ENCODE measurements at places on chromosomes 7 and 10.

GRCh38 chr10:121947343-121948330 lies 19.8 kb upstream of the ATE1 start:
- DNase-seq, result no peak

DNA sequence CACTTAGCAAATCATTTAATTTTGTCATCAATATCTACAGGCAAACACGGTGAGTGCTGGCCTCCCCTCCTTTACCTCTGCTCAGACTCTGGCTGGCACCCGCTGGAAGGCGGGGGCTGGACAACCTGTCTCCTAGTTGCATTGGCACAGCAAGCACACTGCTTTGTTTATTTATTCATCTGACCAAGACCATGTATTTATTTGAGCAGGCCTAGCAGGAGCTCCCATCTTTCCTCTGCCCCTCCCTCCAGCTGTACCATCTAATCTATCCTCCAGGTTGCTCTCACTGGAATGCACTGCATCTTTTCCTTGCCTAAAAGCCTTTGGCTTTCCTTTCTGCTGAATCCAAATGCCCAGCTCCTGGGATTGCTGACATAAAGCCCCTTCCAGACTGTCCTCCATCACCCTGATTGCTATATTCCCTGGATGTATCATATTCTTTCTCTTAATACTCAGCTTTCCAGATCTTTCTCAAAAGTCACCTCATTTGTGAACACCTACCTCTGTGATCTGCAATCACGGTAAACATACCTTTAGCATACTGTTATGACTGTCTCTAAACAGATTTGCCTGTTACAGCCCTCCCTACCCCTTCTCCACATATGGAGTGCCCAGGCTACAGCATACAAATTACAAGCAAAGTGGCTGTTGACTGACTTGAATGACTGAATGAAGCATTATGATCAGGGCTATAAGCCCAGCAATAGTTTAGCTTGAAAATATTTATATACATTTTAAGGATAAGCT lies 9.6 kb downstream of the ELMO1 start:
- DNase-seq, result no peak

GRCh38 chr7:41847606-41848005 lies 144.7 kb upstream of the INHBA start:
- DNase-seq, result no peak

GRCh38 chr7:70738151-70738885 lies 393.6 kb upstream of the GALNT17 start:
- DNase-seq, result no peak

DNA sequence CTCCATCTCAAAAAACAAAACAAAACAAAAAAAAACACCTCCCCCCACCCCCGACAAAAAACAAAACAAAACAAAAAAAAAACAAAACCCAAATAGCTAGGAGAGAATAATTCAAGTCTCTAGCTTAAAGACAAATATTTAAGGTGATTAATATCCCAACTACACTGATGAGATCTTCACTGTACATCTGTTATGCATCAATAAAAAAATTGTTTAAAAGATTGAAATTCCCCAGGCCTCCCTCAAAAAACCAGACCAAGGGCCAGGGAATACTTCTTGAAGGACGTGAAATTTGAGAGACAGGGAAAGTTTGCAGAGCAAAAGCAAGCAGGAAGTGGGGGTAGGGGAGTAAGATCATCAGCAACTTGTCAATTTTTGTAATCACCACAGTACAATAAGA lies 232.6 kb downstream of the REEP3 start:
- DNase-seq, result no peak

- no peak for DNase-seq
Observed at GRCh38 chr10:119691726-119692125, 34.1 kb upstream of the INPP5F start.

DNA sequence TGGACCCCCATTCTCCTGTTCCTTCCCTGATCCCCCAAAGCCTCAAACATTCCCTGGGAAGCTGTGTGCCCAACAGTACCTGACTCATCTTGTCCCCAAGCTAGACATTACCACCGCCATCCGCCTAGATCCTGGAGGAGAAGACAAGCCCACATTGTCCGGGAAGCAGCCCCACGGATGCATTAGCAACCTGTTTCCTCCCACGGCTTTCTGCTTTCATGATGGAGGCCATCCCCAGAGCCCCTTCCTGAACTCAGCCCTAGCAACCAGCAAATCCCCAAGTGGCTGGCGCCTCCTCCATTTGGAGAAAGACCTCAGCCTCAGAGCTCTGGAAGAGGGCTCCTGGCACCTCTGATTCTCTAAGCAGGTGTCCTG lies 2.3 kb upstream of the SLC29A3 start:
- no peak for DNase-seq

DNA sequence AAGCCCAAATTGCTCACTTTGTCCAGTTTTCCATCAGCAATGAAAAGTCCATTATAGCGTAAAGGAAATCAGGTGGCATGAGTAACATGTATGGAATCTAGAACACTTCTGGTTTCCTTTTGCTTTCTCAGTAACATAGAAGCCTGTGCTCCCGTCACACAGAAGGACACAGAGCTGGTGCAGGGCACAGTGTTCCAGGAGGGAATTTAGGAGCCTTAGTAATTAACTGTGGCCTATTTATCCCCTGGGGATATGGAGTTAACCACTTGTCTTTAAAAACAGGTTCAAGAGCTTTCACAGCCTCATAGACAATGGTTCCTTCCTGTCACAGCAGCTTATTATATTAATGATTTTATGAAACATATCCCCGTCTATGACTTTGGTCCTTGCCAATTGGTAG lies 189.9 kb downstream of the NEBL start:
- no peak for DNase-seq

DNA sequence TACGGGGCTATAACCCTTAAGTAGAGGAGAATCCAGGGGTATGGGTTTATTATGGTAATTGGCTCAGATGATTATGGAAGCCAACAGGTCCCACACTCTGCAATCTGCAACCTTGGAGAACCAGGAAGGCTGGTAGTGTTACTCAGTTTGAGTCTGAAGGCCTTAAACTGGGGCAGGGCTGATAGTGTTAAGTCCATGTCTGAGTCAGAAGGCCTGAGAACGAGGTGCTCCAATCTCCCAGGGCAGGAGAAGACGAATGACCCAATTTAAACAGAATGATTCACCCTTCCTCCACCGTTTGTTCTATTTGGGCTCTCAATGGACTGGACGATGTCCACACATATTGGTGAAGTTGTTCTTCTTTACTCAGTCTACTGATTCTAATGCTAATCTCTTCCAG lies 244.5 kb upstream of the PTER start:
- DNase-seq, result no peak

DNA sequence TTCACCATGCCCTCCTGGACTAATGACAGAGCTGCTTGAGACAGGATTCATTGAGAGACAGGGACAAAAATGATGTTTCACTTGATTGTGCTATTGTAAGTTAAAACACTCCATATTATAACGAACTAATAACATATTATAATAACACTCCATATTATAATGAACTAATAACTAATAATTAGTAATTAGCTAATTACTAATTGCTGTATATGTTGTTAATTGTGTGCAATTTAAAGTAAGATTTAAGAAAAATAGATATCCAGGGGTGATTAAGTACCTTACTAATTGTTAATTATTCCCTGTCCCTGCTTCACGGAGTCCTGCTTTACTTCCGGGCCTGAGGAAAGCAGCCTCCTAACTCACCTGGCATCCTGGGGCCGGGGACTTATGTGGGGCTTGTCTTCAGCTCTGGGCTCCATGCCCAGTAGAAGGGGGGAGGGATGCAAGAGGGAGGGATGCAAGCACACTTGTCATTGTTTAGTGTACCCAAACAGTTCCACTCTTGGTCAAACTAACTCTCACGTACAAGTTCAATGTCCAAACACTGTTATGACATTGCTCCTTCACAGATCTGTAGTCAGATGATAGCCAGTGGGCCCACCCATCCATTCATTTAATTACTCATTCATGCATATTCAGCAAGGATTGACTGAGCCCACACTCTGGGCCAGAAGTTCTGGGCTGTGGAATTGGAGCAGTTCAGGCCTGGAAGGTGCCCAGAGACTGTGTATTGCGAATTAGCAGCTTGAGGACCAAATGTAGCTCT lies 53.8 kb downstream of the COL13A1 start:
- DNase-seq, result no peak

GRCh38 chr10:48457949-48458661 lies 146.8 kb downstream of the ARHGAP22 start:
- DNase-seq, result no peak

DNA sequence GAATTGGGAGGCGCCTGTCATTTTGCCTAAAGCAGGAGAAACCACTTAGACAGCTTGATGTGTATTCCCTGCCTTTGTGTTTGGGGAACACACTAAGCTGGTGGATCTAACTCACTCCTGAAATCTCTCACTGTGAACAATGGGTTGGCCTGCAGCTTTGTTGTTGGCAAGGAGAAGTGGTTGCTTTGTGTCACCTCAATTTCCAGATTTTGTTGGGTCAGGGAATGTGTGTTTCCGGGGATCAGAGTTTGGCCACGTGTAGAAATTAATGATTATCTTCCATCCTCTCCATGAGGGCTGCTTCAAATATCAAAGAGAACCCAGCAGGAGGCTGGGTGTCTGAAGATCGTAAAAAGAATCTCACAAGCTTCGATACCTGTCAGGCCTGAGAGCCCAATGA lies 27.8 kb downstream of the A1CF start:
- peak; percentile 8 for DNase-seq

GRCh38 chr10:80896959-80897358 lies 359.3 kb downstream of the SH2D4B start:
- DNase-seq, result no peak

DNA sequence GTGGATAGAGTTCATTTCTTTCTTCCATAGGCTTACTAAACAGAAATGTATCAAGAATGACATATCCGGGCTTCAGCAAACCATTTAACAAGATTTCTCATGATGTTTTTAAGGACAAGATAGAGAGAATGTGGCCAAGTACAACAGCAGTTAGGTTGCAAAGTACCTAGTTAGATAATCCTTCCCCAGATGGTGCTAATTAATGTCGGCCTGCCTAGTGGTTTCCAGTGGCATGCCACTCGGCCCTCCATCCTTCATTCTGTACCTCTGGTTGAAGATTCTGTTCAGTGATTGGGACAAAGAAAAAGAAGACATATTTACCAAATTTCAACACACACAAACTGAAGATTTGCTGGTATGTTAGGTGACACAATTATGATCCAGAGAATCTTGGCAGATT lies 212.1 kb downstream of the MACC1 start:
- DNase-seq, result no peak

DNA sequence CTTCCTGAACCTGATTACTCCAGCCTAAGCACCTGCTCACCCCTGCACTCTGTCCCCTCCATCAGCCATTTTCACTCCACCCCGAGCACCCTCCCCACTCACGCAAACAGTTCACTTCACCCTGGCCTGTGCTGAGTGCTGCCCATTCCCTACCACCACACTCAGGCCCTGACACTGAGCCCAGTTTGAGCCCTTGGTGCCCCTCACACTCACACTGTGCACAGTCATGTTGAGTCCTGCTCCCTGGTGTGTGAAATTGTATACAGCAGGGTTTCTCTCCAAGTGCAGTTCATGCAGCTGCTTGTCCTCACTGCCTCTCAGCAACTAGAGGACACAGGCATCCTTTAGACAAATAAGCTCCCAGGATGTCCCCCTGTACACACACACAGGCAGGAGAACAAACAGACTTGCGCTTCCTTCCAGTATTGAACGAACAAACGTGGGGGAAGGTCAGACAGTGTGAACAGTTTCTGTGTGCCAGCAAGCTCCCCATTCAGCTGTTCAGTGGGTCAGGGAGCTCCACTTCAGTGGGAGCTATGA lies 6.8 kb downstream of the MYO1G start:
- DNase-seq, result no peak

DNA sequence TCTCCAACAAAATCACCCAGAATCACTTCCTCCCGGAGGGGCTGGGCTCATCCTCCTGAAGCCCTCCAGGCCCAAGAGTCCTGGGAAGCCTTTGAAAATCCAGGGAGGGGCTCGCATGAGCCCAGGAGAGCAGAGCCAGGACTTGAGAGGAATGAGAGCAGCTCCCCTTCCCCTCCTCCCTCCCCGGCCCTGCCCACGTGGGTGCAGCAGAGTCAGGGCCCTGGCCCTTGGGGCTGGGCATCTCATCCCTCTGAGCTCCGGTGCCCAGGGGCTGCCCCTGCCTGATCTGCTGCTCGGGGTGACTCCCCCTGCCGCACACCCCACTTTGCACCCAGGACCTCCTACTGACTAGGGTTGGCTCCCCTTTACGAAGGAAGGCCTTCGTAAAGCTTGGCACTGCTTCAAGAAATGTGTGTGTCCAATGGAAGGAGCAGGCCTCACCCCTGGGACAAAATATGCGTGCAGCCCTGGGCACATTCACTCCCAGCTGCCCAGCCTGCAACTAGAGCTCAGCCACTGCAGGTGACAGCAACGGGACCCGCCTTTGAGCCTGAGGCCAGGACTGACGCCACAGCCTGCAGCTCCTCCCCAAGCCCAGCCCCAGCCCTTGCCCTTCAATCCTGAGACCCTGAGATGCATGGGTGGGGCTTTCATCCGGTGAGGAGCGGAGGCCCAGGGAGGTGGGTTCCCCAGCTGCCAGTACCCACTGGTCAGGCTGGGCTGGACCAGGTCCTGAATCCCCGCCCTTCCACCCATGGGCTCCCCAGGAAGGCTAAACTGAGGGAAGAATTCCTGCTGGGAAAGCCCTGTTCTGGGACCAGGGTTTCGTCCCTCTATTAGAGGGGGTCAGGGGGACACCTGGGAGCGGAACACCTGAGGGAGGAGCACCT lies 21.8 kb downstream of the PWWP2B start:
- no peak for DNase-seq

- DNase-seq, result no peak
Observed at GRCh38 chr7:9148687-9149086, 715.3 kb downstream of the NXPH1 start.

GRCh38 chr10:13218878-13219277 lies 15.3 kb downstream of the UCMA start:
- DNase-seq, result no peak

GRCh38 chr10:49171326-49172060 lies 16.7 kb downstream of the TMEM273 start:
- DNase-seq, result no peak

DNA sequence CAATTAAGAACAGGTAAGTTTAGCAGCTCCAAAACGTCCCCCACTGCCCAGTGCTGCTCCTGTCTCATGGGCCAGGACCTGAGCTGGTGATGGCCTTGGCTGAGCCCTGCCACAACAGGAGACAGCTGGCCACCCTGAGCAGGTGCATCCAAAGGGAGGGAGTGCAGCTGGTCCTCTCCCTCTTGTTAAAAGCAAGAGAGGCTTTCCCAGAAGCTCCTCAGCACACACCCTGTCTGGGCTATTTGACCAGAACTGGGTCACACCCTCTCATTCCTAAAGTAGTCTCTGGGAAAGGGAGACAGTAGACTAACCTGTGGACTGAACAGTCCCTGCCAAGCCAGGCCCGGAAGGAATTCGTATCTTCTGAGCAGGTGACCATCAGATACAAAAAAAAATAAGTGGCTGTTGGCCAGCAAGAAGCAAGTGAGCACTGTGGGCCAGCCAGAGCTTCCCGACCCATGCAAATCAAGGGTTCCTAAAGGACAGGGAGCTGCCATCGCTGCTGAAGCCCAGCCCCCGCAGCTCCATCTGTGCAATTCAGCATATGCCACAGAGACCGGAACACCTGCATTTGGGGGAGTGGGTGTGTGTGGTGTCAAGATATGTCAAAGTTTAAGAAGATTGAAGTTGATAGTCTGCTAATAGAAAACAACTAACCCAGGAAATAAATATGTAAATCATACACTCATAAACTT lies 2.1 kb upstream of the TMEM72 start:
- DNase-seq, result no peak

Measured in neuronal stem cell (in vitro differentiated cells).